Activated T-cell treated with anti-CD3 and anti-CD28 coated beads for 24 hours (primary cell): ENCODE measurements at places on chromosomes 2 and 18.

- DNase-seq: peak; percentile 38
These were observed 53.0 kb downstream of the ASXL2 start for GRCh38 chr2:25825238-25825637.

- no peak for DNase-seq
These were observed 10.5 kb upstream of the TMEM177 start for GRCh38 chr2:119668546-119668945.

DNA sequence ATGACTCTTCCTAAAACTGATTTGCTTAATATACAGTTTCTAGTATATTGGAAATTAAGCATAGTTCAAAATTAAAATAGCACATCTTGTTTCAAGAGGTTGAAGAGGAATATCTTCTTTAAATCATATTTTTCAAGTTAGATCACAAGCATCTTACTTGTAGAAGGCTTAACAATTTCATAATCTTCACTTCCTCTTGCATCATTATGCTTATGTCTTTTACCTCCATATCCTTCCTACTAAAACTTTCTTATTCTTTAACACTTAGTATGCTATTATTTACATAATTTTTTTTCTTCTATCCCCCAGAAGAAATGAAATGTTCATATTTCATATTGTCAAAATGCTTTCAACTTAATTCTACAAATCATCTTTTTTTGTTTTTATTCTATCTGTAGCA lies 1354.9 kb upstream of the TMEFF2 start:
- DNase-seq: no peak

- no peak for DNase-seq
These were observed 10.8 kb downstream of the AGFG1 start for GRCh38 chr2:227482638-227483340.

- DNase-seq: no peak
These were observed 81.7 kb downstream of the SDC1 start for GRCh38 chr2:20143263-20143662.

- no peak for DNase-seq
These were observed 308.7 kb upstream of the SALL3 start for GRCh38 chr18:78670778-78671391.

DNA sequence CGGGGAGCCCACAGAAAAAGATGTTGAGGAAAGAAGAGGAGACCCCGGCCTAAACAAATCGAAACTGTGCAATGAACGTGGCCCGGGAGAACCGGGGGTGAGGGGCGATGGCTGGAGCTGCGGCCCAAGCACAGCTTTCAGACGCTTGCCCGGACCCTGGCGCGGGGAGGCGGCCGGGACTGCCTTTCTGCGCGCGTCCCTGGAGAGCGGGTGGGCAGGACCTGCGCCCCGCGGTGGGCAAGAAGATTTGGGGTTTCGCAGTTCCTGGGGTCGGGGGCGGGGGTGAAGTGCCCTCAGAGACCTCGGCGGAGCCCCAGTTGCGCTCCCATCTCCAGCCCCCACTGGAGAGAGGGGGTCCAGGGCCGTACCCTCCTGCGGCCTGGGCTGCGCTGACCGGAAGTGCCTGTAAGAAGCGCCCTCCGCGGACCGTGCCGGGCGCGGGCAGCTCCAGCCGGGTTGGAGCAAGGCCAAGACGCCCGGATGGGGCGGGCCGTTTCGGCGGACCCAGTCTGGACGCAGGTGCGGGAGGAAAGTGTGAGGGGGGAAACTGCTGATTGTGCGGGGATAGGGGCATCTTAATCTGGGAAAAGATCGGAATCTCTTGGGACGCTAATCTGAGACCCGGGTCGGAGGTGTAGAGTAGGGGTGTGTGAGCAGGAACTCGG lies 11.6 kb downstream of the EN1 start:
- DNase-seq: no peak

- no peak for DNase-seq
These were observed 34.2 kb downstream of the TBC1D8 start for GRCh38 chr2:101116841-101117552.

GRCh38 chr2:120637847-120638246 lies 97.8 kb upstream of the GLI2 start:
- no peak for DNase-seq

GRCh38 chr2:235841863-235842262 lies 326.3 kb downstream of the GBX2 start:
- DNase-seq: no peak

GRCh38 chr18:26429535-26430226 lies 118.7 kb downstream of the KCTD1 start:
- DNase-seq: no peak

DNA sequence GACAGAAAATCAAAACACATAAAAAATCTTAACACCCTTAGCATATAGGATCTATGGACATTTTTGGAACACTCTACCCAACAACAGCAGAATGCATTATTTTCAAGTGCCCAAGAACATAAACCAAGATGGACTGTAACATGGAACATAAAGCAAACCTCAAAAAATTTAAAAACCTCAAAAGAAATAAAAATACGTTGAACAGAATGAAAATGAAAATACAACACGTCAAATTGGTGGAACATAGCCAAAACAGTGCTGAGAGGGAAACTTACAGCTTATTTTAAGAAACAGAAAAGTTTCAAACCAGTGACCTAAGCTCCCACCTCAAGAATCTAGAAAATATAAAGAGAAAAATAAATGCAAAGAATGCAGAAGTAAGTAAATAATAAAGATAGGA lies 58.3 kb upstream of the BCL2L11 start:
- no peak for DNase-seq

- peak; percentile 40 for DNase-seq
These were observed 23.6 kb downstream of the ALPK2 start for GRCh38 chr18:58605027-58606020.

GRCh38 chr2:180196419-180196977 lies 189.4 kb upstream of the CWC22 start:
- no peak for DNase-seq

DNA sequence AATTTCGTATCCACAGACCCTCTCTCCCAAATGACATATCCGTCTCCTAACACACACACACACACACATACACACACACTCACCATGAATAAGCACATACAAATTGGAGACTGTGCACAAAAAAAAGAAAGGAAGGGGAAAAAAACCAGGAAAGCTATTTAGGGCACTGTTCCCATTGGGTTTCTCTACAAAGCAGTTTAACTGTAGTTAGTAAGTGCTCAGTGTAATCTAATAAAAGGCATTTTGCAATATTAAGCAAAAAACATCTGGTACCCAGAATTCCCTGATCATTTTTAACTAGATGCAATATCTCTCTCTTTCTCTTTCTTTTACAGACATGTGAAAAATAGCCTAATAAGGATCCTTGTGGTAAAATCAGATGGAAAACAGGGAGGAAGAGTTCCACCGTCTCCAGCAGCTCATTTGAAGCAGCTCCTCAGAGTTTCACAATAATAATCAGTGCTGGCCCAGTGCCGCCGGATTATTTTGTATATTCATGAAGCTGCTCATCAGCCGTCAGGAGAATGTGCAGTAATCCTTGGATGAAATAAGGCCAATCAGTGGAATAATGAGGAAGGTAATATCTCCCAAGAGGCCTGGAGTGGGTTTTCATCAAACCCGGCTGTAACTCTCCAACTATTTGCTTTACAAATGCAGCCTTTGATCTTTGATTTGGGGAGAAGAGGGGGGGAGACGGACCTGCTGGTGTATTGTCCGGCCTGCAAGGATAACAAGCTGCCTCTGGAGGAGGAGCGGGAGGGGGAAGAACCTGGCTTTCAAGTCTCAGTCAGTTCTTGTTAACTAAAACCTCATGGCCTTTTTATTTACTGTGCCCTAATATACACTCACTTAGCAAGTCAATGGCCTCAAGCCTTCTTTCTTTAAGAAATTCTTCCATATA lies 227.6 kb upstream of the SMIM21 start:
- no peak for DNase-seq

GRCh38 chr2:101429453-101429852 lies 42.1 kb upstream of the CREG2 start:
- no peak for DNase-seq

GRCh38 chr18:57574866-57575265 lies 11.6 kb downstream of the FECH start:
- DNase-seq: no peak

GRCh38 chr2:193980599-193980998 lies 1676.4 kb upstream of the SLC39A10 start:
- no peak for DNase-seq

DNA sequence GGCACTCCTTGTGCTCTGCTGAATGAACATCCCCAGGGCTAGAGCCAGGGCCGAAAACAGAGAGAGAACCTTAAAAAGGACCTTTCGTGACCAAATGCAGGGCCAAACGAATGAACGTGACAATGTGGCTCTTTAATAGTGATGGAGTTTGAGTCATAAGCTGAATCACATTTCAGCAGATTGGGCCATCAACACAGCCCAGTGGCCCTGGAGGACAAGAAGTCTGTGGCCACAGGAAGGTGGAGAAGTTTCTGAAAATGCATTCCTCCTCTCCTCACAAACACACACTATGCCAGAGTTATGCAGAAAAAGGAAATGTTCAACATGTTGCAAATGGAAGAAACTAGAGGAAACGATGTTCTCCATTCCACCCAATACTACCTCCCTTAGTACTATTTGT lies 415.8 kb downstream of the HRH4 start:
- no peak for DNase-seq

DNA sequence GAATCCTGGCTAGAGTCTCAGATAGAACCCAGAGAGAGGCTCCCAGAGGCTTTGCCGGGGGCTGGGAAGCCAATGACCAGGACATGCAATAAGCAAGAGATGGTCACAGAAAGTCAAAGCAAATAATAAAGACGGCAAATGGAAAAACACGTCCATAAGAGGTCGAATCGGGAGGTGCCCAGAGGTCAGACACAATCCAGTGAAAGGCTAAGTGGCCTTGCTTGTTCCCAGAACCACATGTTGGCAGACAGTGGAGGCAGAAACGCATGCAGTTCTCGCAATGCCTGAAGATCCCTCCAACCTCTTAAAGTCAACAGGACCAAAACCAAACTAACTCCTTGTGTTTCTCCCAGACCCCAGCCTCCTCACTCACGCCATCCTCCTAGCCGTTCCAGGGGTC lies 3.0 kb downstream of the CYB5A start:
- no peak for DNase-seq

- no peak for DNase-seq
These were observed 22.9 kb downstream of the MAPRE2 start for GRCh38 chr18:35063875-35064690.

DNA sequence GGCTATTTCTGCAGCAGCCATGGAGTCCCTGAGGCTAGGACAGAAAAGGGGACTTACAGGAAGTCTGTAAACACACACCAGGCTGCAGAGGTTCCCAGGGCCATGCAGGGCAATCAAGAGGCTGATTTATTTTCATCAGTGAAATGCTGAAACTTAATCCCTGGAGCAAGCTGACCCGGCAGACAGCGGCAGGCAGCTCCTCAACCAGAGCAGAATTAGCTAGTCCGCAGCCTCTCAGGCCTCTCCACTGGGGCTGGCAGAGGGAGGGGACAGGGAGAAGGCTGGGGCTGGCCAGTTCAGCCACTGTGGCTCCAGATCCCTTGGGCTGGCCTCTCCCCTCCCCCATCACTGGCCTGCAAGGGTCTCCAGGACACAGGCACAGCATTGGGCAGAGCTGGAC lies 136.3 kb downstream of the TNS1 start:
- no peak for DNase-seq

DNA sequence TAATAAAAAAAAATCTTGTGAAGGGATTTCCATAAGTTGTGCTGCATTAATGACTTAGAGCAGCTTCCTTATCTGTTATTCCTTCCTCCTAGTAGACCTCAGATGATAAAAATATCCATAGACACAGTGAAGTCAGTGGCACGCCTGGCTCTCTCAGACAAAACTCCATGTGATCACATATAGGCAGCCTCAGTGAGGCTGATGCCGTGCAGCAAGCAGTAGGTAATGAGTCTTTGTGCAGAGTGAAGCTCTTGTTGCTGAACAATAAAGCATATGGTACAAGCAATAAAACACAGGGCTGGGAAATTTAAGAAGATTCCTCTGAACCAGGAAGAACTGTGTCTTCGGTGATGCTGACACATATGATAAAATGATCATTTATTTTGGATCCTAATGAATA lies 102.7 kb downstream of the CSRNP3 start:
- no peak for DNase-seq

DNA sequence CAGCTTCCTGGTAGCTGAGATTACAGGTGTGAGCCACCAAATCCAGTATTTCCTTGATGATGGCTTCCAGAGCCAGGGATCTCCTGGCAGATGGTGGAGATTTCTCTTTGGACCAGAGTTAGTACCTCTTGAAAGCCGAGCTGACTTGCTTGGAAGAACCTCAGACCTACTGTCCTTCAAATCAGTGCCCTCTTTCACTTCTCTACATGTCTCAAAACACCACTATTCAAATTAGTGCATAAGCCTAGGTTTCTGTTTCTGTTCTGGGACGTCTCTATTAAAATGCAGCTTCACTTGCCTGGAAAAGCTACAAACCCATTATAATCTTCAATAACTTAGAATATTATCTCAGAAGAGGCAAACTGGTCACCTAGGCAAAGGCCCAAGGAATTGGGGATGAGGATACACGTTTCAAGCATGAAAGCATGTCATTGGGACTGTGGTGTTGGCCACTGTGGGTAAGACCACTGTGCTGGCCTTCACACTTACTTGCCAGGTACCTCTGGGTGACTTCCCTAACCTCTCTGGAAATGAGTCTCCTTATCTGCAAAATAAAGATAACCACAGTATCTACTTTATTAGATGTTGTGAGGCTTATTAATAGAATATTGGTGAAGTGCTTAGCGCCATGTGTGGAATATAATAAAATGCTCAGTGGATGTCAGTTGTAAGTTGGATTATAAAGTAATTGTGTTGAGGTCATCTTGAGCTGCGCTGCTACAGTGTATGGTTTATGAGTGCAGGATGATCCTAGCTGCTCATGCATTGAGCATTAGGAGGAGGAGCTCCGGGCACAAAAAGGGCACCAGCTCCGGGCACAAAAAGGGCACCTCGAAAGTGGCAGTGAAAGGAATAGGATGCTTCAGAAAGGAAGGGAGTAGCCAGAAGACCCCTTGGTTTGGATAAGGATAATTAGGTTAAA lies 84.5 kb downstream of the DOCK10 start:
- no peak for DNase-seq

GRCh38 chr2:160367887-160368286 lies 125.7 kb downstream of the RBMS1 start:
- DNase-seq: no peak

DNA sequence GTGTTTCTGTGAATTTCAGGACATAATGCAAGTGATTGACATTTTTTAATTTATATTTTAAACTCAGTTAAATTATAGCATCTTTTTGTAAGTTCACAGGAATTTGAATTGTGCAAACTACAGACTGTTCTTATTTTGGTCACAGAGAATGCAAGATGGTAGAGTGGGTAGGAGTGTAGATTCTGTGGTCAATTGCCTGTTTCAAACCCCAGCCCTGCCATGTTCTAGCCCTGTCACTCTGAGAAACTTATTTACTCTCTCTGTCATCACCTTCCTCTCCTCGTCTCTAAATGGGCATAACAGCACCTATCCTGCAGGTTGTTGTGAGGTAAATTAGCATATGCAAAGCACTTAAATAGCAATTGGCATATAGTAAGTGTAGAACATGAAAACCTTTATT lies 879.8 kb downstream of the CPS1 start:
- no peak for DNase-seq

DNA sequence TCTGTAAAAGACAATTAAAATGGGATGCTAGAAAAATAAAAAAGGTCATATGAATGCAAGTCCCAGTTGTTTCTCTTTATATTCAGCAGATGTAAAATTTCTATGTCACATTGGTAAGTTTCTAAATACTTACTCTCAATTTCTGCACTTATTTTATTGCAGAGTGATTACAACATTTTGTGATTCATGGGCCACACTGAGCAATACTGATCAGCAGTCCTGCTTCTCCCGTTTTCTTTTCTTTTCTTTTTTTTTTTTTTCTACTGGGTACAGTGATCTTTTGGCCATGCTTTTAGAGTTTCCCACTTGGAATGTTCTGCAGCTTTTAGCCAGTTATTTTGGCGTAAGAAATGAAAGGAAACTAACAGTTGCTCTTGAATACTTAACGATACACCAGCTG lies 38.8 kb downstream of the LIMS1 start:
- no peak for DNase-seq
